ENCODE measurements at places on chromosomes 11 and 22.

DNA sequence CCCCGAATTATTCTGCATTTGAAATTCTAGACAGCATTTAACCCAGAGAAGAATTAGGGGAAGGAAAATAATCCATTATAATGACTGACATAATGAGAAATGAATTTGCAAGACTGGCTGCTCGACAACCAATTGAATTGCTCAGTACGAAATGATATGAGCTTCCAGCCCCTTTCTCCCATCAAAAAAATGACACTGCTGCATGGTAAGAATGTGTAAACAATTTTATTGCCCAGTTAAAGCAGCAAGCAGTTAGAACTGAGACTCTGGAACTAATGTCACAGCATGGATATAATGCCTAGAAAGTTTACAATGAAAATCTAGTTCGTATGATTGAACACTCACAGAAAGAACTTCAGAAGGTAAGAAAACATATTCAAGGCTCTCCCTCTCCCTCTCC, 24.7 kb upstream of the PCF11 start:
- DNase-seq, result no peak

DNA sequence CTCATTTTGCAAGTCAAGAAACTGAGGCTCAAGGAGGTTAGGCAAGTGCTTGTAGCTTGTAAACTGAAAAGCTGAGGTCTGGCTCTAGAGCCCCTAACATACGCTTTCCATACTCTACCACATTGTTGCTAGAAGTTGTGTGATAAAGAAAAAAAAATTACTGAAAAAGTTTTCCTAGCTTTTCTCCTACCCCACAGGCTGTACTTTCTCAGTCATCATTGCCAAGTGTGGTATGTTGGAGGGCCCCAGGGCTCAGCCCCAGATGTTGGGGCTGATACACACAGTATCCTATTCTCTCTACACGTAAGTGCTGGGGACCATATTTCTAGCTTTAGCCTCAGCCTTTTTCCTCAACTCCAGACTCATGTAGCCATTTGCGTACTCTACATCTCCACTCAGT, 16.0 kb downstream of the KREMEN1 start:
- DNase-seq, result no peak

DNA sequence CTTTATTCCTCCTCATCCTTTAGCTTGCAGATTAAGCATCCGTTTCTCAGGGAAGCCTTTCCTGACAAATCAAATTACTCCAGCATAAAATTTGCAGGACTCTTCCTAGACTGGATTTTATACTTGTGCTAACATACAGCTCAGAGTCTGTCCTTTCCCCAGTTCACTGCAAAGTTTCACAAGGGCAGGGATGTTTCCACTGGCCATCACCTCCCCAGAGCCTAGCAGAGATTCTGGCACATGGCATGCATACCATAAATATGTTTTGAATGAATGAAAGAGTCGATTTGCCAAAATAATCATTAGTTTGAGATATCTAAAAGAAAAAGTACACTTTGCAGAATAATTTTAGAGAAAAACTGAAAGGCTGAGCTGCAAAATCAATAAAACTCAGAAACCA, 10.6 kb downstream of the MSANTD4 start:
- DNase-seq, result no peak

- DNase-seq, result no peak
Measured at GRCh38 chr11:69251639-69252489, 42.1 kb upstream of the MYEOV start.

- peak; percentile 26 for DNase-seq
Measured at GRCh38 chr22:47919001-47919441, 1156.6 kb downstream of the TBC1D22A start.

Data from NCI-H1092 treated with DMSO at 0.1 percent for 48 hours (cell line).